Activated naive CD4-positive, alpha-beta T cell (primary cell): ENCODE measurements at places on chromosomes 11 and 22.

DNA sequence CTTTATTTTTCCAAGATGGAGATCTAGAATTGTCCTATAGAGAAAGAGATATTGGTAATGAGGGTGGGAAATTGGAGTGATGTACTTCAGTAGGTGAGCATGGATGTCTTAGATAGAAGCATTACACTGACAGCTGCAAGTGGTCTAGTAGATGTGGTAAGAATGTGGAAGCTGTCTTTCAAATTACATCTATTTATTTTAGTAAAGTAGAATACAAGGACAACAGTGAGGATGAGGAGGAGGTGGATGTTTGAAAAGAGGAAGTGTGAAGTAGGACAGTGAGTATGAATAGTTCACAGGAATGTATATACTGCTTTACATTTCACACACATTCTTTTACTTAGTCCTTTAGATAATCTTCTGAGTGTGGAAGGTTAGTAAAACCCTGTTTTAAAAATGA lies 64.2 kb downstream of the HIPK3 start:
- DNase-seq, result no peak

DNA sequence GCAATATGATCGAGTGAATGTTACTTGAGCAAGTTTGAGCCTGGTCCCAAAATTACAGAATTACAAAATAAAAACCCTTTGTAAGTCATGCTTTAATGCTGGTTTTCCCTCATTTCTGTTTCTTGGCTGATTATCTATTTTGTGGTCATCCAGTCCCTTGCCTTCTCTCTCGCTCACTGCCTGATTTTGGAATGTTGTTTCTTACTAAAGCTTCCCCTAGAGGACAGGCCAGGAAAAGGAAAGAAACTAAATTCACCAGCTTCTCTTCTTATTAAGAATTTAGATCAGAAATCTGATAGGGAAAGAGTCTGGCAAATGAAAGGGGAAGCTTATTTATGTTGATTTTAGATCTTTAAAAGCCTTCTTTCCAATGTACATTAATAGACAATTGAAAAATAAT lies 16.6 kb upstream of the BDNF start:
- no peak for DNase-seq

DNA sequence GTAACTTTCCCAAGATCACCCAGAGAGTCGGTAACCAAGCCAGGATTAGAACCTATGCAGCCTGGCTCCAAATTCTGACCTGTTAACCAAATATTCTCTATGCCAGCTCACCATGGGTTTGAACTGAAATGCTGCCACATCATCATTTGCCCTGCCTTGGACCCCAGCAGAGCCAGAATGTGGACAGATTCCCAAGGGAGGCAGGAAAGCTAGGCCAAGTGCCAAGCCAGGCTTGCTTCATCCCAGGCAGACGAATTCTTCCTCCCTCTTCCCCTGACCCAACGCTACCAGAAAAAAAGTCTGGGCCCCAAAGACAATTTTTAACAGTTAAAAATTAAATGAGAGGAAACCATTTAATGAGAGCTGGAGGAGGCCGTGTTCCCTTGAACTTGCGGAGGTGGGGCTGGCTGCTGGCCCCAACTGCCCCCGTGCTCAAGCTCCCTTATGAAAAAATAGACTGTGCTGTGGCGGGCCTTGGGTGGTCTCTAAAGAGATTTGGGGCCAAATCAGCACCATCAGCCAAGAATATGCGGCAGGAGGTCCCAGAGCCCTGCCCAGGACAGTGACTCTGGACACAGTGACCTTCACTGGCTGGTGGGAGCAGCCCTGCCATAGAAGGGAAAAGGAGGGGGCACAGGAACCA lies 184.1 kb upstream of the SYT13 start:
- DNase-seq, result no peak

GRCh38 chr11:66915866-66916265 lies 42.3 kb downstream of the PC start:
- DNase-seq, result no peak

- DNase-seq, result no peak
Observed at GRCh38 chr11:119493712-119494111, 70.7 kb upstream of the THY1 start.

- DNase-seq, result peak; percentile 32
Observed at GRCh38 chr22:49517211-49517610, 310.5 kb downstream of the BRD1 start.

DNA sequence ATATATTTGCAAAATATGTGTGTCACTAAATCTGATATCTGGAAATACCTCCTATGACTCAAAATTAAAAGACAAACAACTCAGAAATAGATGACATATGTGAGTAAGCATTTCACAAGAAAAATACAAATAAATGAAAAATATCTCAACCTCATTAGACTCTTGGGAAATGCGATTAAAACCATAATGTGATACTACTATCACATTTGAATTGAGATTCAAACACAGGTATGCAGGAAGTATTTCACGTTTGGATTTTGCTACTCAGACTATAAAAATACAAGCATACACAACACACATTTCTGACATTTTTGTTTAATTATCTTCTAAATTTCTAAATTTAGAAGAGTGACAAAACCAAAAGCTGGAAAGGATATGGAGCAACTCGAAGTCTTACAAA lies 811.9 kb upstream of the LRRC4C start:
- DNase-seq, result no peak

DNA sequence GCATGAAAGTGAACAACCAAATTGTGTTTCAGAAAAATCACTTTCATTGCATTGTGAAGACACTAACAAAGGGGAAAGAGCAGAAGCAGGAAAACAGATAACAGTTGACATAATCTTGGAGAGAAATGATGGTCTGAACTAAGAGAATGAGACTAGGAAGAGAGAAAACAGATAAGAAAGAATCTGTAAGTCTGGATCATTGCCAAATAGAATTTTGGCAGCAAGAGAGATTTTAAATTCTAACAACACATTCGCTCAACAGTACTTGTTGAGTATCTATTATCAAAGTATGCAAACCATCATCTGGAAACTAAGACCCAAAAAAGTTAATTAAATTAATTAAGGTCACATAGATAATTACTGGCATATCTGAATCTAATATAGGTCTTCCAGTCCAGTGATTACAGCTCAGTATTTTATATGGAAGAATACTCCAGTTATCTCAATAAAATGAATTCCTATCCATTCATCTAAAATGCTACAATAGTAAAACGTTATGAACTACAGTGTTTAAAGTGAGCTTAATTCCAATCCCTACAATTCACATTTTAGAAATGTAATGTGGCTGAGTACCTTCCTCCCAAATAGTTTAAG lies 166.7 kb upstream of the FAT3 start:
- DNase-seq, result no peak

DNA sequence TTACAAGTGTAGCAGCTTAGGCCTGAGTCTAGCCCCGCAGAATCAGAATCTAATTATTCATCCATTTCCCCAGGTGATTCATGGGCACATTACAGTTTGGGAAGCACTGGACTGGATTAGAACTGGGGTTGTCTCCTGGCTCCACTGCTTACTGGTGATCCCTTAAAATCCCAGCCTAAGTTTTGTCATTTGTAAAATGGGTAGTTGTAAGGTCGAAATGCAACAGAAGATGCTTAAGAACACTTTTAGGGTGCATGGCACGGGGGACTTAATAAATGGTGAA lies 1.3 kb downstream of the STX3 start:
- no peak for DNase-seq

- no peak for DNase-seq
Observed at GRCh38 chr11:115247953-115248352, 256.3 kb downstream of the CADM1 start.

- DNase-seq, result no peak
Observed at GRCh38 chr11:77821349-77821851, 456 bp downstream of the AAMDC start.

GRCh38 chr11:121134741-121135312 lies 33.8 kb downstream of the TECTA start:
- no peak for DNase-seq

GRCh38 chr11:68216171-68216938 lies 3.3 kb upstream of the KMT5B start:
- DNase-seq, result no peak

GRCh38 chr11:14144934-14145333 lies 182.4 kb downstream of the SPON1 start:
- DNase-seq, result no peak

DNA sequence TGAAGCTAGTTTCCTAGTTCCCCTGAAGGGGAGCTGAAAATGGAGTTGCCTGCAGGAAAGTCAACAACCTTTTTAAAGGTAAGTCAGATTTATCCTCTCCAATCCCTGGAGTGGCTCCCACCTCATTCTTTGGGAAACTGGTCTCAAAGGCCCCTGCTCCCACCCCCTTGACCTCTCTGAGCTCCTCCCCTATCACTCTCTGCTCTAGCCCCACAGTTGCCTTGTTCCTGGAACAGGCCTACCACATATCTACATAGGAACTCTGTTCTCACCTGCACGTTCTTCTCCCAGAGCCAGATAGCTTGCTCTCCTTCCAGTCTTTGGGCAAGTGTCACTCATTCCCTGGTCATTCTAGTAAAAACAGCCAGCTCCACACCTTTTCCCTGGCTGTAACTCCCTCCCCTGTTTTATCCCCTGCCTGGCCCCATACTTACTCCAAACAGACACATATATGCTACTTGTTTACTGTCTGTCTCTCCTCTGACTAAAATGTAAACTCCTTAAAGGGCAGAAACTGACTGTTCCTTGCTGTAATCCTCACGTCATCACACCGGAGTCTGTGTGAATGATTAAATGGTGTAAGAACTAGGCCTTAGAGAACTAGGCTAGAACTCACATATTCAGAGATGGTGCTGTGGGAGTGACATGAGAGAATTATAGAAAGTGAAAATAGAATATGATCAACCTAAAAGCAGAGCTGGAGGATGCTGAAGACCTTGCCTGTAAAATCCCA lies 53.3 kb downstream of the TCF20 start:
- no peak for DNase-seq

DNA sequence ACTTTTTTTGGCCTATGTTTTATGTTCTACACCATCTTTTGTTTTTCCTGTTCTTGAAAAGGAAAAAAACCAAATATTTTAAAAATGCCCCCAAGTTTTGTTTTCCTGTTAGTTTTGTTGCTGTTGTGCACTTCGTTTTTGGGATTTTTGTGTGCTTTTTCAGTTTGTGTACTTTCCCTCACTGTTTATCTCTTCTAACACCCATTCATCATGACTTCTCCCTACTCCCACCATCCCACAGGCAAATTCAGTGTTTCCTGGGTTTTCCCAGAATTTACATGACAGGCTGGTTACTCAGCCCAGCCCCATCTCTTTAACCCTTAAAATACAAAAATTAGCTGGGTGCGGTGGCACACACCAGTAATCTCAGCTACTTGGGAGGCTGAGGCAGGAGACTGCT lies 15.6 kb downstream of the TMEM123 start:
- DNase-seq, result no peak

- no peak for DNase-seq
Observed at GRCh38 chr11:112241486-112241885, 15.3 kb downstream of the PTS start.

- DNase-seq, result no peak
Observed at GRCh38 chr11:76155500-76156227, 50.6 kb downstream of the WNT11 start.

DNA sequence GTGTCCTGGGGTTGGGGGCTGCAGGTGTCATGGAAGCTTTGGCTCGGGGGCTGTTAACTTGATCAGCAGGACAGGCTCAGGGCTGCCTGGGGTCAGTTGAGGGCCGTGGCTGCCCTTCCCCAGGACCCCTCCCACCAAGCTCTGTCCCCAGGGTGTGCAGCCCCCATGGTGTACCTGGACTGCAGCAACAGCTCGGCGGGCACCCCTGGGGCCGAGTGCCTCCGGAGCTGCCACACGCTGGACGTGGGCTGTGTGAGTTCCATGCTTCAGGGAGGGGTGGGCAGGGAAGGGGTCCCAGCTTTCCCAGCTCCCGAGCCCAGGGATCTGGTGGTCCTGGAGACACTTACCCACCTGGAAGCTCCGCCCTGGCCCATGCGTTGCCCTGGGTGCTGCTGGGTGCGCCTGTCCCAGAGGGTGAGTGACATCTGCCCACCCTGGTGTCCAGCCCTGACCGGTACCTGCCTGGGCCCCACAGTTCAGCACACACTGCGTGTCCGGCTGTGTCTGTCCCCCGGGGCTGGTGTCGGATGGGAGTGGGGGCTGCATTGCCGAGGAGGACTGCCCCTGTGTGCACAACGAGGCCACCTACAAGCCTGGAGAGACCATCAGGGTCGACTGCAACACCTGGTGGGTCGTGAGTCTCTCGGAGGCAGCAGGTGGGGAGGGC lies 11.3 kb downstream of the MUC5B start:
- no peak for DNase-seq

GRCh38 chr11:104033561-104033960 lies 2.9 kb upstream of the DDI1 start:
- no peak for DNase-seq

DNA sequence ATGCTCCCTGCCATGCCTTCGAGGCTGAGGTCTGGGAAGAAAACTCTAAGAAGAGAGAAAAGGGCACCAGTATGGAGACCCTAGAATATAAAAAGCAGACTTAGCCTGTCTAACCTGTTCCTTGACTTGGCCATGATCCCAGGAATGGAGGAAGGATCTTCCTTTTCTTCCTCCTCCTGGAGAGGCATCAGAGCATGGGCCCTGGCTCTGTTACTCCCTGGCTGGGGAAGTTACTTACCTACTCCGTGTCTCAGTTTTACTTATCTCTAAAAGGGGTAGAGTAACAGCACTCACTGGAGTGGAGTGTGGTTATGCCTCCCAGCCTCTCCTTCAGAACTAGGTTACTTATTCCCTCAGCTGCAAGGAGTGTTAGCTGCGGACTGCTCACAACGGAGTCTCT lies 55.2 kb upstream of the PHF21A start:
- no peak for DNase-seq

- no peak for DNase-seq
Observed at GRCh38 chr22:20615533-20616450, 108.4 kb downstream of the MED15 start.

DNA sequence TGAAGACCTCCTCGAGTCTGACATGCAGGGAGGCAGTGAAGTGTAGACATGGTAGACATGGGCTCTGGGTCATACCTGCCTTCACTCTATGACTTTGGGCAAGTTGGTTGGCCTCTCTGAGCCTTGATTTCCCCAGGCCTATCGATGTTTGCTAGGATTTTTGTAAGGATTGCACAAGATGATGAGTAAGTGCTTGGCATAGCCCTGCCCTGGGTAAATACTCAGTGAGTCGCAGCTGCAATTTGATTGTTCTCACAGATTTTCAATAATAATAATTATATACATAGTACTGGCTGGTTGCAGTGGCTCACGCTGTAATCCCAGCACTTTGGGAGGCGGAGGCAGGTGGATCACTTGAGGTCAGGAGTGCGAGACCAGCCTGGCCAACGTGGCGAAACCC lies 18.1 kb downstream of the MCM5 start:
- no peak for DNase-seq

- no peak for DNase-seq
Observed at GRCh38 chr22:46250783-46251125, 661 bp upstream of the CDPF1 start.
